ENCODE measurements at places on chromosomes 1 and 21. TPM values are rescaled to one million over a fixed set of nuclear protein-coding genes. Genes with fewer than 3 reads are reported as not detected.

Gene LCE2C
- not detected for total RNA-seq

DNA sequence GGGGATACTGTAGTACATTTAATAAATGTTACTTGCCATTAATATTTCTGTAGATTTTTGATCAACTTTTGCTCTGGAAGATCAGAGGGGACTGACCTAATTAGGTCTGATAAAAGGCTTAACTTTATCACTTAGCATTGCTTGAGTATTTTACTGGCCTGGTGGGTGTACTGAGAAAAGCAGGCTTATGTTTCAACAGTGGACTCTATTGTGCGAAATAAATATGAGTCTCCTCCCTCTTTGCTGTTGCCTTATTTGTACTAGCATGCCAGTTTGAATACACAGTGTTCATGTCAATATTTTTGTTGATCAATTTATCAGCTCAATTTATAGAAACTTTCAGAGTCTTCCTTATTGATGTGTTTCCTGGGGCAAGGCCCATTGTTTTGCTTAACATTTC lies 49.1 kb downstream of the EBNA1BP2 start:
- no peak overlapping the region for H3K27ac ChIP-seq
- no peak for DNase-seq
- H3K4me1 ChIP-seq, result no peaks in the 10 kb centered on the region
- no peaks in the 10 kb centered on the region for H3K27me3 ChIP-seq
- H3K4me3 ChIP-seq, result no peak overlapping the region
- H3K36me3 ChIP-seq, result no peaks in the 10 kb centered on the region

Gene STUM
- 0.16 TPM for total RNA-seq

DNA sequence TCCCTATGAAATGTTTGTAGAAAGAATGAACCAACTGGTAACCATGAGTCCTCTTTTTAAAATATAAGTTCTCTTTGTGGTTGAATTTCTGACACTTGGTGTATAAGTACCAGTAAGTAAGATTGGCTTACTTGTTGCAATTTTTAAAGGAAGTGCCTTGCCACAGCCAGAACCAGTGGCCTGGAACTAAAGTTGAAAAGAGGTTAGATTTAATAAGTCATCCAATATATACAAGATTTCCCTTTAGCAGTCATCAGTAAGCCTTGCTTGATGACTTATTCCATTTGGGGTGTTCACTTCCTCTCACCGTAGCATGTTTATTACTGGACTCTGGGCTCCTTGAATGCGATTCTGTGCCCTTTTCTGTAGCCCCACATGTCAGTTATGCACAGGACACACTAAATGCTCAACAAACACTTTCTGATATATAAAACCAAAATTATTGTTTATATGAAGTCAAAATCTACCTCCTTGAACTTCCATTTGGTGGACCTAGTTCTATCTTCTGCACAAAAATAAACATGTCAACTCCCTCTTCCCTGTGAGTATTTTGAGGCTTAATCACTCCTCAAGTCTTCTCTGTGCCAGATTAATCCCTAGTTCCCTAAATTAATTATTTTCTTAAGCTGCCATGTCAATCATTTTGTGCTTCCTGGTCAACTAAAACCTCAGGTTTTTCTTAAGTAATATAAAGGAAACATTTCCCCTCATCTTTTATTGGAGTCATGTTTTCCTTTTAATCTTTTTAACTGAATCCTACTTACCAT lies 218.1 kb downstream of the ST6GALNAC3 start:
- no peaks in the 10 kb centered on the region for H3K4me1 ChIP-seq
- no peak overlapping the region for H3K4me3 ChIP-seq
- H3K27me3 ChIP-seq, result no peaks in the 10 kb centered on the region
- no peaks in the 10 kb centered on the region for H3K36me3 ChIP-seq

- no peaks in the 10 kb centered on the region for H3K27me3 ChIP-seq
- H3K36me3 ChIP-seq, result no peaks in the 10 kb centered on the region
- peaks cover 37% of the 10 kb centered on the region for H3K4me1 ChIP-seq
Observed at GRCh38 chr1:246583448-246584185, 17.4 kb downstream of the CNST start.

- H3K27me3 ChIP-seq, result peaks cover 41% of the 10 kb centered on the region
- no peak overlapping the region for H3K27ac ChIP-seq
- no peaks in the 10 kb centered on the region for H3K36me3 ChIP-seq
- H3K4me1 ChIP-seq, result peaks cover 18% of the 10 kb centered on the region
Observed at GRCh38 chr1:47506053-47506452, 68.2 kb downstream of the FOXD2 start.

DNA sequence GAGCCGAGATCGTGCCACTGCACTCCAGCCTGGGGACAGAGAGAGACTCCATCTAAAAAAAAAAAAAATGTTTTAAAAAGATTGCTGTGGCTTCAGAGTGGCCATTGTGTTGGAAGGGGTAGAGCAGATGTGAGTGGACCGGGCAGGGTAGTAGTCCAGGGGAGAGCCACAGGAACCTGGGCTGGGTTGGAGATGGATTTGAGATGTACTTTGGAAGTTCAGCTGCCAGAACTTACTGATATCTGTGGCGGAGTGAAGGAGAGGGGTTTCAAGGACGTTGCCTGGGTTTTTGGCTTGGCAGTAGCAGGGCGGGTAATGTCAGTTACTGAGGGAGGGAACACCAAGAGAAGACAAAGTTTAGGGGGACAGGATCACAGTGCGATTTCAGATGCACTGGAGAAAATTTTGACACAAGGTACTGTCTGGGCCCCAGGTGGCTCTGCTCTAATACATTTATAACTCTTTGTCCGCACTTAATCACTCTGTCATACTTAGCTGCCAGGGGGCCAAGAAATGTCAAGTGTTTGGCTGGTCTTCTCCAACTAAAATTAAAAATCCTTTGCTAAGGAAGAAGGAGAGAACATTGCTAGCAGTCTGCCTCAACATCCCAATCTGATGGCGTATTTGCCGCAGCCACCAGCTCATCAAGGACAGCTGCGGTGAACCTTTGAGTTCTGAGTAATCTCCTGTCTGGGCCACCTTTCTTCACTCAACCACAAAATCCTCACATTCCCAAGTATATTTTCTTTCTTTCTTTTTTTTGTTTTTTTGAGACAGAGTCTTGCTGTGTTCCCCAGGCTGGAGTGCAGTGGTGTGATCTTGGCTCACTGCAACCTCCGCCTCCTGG lies 9.6 kb downstream of the EPHX1 start:
- H3K27ac ChIP-seq, result no peak overlapping the region
- peaks cover 25% of the 10 kb centered on the region for H3K4me1 ChIP-seq
- DNase-seq, result no peak

Gene PEAR1
- 6.1 TPM for total RNA-seq

GRCh38 chr1:92536980-92537884 lies 50.5 kb upstream of the GFI1 start:
- H3K27ac ChIP-seq, result peak overlapping the region; percentile 25
- H3K4me1 ChIP-seq, result no peaks in the 10 kb centered on the region
- peak; percentile 45 for DNase-seq
- no peaks in the 10 kb centered on the region for H3K27me3 ChIP-seq
- no peak overlapping the region for H3K4me3 ChIP-seq

- peaks cover 4% of the 10 kb centered on the region for H3K36me3 ChIP-seq
- H3K4me1 ChIP-seq, result no peaks in the 10 kb centered on the region
- H3K27me3 ChIP-seq, result no peaks in the 10 kb centered on the region
- H3K27ac ChIP-seq, result no peak overlapping the region
- DNase-seq, result no peak
Observed at GRCh38 chr1:201990427-201990826, 8.0 kb downstream of the RNPEP start.

Gene SCYL3
- 6.6 TPM for total RNA-seq

Gene SPRR3
- total RNA-seq, result not detected

DNA sequence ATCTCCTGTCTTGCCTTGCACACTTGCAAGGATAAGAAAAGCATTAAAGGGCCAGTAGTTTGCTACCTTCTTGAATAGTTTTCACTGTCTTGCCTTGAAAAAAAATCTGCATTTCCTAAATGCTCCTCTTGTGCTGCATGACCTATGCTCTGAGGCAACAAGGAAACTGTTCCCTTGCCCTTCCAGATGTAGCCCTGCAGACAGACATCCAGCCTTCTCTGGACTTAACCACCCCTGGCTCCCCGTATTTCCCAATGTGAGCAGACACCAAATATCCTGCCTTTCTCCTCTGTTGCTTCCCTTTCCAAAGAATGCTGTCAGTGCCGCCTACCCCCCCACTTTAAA lies 177.6 kb downstream of the GABPA start:
- no peak overlapping the region for H3K27ac ChIP-seq
- H3K4me1 ChIP-seq, result peaks cover 14% of the 10 kb centered on the region
- H3K4me3 ChIP-seq, result no peak overlapping the region
- no peaks in the 10 kb centered on the region for H3K36me3 ChIP-seq
- no peak for DNase-seq
- H3K27me3 ChIP-seq, result no peaks in the 10 kb centered on the region

- no peaks in the 10 kb centered on the region for H3K27me3 ChIP-seq
- no peak overlapping the region for H3K27ac ChIP-seq
- no peaks in the 10 kb centered on the region for H3K4me1 ChIP-seq
Observed at GRCh38 chr1:62407398-62408009, 29.3 kb upstream of the USP1 start.

Gene ZMYND12
- 0.12 TPM for total RNA-seq

Gene LCE1A
- not detected for total RNA-seq

DNA sequence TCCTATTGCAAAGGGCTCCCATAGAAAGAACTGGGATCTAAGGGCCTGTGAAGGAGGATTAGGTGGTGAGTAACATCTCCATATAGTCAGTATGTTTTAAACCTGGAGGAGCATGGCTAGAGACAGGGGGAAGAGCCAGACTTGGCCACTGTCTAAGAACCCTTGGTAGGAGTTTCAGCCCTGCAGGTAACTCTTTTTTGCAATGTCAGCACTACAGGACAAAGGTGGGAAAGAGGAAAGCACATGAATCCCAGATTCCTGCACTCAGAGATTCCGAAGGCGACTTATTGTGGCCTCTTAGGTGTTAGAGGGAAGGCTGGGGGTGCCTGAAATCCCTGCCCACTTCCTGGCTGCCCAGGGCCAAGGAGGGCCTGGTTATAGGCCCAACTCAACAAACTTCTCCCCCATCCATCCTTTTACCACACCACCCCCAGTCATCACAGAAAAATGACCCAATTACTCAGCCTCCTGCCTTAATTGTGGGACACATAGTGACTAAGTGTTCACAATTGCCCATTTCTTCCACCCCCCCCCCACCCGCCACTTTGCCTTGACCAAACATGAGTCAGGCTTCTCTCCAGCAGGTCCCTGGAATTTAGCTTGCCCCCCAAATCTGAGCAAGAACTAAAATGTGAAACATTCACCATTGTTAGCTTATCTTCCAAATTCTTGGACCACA lies 1.9 kb upstream of the NTNG1 start:
- H3K27ac ChIP-seq, result no peak overlapping the region
- H3K27me3 ChIP-seq, result peaks cover 51% of the 10 kb centered on the region
- no peak overlapping the region for H3K4me3 ChIP-seq
- no peaks in the 10 kb centered on the region for H3K36me3 ChIP-seq
- H3K4me1 ChIP-seq, result no peaks in the 10 kb centered on the region
- no peak for DNase-seq

Measured in hepatocyte (in vitro differentiated cells).